Hepatocyte (in vitro differentiated cells): ENCODE measurements at places on chromosomes 6 and 20. TPM values are rescaled to one million over a fixed set of nuclear protein-coding genes. Genes with fewer than 3 reads are reported as not detected.
A peak's percentile ranks its signal among the peaks of the same experiment; 100 is the strongest.

Gene CFAP61
- 1.0 TPM in 1 of 2 replicates, not detected in the other for total RNA-seq

DNA sequence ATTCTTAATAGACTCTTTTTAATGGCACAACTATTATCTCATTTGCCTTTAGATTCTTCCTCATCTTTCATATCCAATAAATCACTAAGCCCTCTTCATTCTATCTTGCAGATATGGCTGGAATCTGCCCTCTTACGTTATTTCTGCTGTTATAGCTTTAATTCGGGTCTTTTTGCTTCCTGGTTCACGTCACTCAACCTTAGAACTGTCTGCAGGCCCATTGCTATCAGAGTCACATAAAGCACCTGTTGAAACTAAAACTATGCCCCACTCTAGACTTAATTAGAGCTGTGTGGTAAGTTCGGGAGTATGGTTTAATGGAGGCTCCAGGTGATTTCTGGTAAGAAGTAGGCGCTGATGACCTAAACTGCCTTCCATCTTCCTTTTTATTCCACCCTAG, 988 bp downstream of the QRSL1 start:
- H3K36me3 ChIP-seq: no peaks in the 10 kb centered on the region
- DNase-seq: peak; percentile 6
- peaks cover 4% of the 10 kb centered on the region for H3K4me1 ChIP-seq

DNA sequence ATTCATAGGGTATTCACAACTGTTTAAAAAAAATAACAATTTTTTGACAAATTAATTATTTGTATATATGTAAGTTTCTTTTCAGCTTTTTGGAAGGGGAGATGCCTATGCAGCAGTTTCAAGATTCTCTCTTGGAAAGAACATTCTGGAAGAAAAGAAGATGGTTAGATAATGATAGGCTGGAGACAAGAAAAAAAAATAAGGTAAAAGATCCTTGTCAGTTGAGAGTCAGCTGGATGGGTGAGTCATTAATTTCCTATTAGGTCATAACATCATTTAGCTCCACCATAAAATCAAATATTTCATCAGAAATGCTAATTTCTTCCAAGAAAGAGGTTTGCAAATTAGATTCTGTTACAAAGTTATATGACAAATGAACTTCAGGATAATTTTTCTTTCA, 880.4 kb downstream of the EPHA7 start:
- no peaks in the 10 kb centered on the region for H3K36me3 ChIP-seq
- no peaks in the 10 kb centered on the region for H3K4me1 ChIP-seq
- H3K4me3 ChIP-seq: no peak overlapping the region
- H3K27ac ChIP-seq: no peak overlapping the region
- H3K27me3 ChIP-seq: no peaks in the 10 kb centered on the region
- DNase-seq: no peak

GRCh38 chr6:143117108-143117507, 56.4 kb downstream of the AIG1 start:
- H3K27ac ChIP-seq: no peak overlapping the region
- DNase-seq: no peak
- H3K27me3 ChIP-seq: no peaks in the 10 kb centered on the region
- peaks cover 9% of the 10 kb centered on the region for H3K4me1 ChIP-seq

DNA sequence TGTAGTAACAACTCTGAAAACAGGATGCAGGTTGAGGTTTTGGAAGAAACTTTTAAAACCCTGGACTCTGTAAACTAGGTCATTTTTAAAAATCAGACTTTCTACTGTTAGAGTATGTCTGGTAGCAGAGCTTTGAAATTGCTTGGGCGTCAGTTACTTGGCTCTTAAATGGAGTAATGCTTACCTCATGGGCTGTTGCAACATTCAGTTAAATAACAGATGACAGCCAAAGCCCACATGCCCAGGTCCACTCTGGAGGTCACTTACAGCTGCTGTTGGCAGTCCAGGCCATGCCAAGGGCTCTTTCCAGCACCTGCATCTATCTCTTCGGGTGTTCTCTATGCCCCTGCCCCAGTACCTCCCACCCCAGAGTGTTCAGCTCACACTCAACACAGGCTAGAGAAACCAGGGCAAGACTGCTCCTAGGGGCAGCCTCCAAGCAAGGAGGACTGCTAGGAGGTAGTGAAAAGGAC, 96.4 kb downstream of the BANF2 start:
- H3K36me3 ChIP-seq: no peaks in the 10 kb centered on the region
- DNase-seq: peak; percentile 50
- no peaks in the 10 kb centered on the region for H3K27me3 ChIP-seq
- H3K4me3 ChIP-seq: no peak overlapping the region
- peak overlapping the region; percentile 38 for H3K27ac ChIP-seq

Gene CDH26
- 0.88 and 2.2 TPM in 2 replicates for total RNA-seq
